Central memory CD4-positive, alpha-beta T cell (primary cell): ENCODE measurements at places on chromosomes 12 and 14.

DNA sequence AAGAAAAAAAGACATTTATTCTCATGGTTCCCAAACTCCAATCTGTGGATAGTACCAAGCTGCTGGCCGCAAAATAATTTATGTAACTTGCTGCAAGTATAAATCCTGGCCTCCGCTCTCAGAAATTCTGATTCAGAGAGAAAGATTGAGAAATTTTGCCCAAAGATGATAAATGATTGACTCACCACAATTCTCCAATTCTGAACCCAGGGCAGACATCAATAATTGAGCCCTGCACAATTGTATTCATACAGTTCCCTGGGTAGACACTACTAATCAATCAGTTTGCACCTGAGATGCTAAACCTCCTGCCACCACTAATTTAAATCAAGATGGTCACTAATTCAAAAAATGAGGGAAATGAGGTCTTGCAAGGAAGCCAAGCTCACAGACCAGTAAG lies 38.2 kb downstream of the TRPV4 start:
- no peak for DNase-seq

GRCh38 chr12:116773276-116773731 lies 35.2 kb downstream of the RNFT2 start:
- DNase-seq, result no peak

GRCh38 chr14:73472185-73473114 lies 14.1 kb upstream of the NUMB start:
- peak; percentile 48 for DNase-seq

DNA sequence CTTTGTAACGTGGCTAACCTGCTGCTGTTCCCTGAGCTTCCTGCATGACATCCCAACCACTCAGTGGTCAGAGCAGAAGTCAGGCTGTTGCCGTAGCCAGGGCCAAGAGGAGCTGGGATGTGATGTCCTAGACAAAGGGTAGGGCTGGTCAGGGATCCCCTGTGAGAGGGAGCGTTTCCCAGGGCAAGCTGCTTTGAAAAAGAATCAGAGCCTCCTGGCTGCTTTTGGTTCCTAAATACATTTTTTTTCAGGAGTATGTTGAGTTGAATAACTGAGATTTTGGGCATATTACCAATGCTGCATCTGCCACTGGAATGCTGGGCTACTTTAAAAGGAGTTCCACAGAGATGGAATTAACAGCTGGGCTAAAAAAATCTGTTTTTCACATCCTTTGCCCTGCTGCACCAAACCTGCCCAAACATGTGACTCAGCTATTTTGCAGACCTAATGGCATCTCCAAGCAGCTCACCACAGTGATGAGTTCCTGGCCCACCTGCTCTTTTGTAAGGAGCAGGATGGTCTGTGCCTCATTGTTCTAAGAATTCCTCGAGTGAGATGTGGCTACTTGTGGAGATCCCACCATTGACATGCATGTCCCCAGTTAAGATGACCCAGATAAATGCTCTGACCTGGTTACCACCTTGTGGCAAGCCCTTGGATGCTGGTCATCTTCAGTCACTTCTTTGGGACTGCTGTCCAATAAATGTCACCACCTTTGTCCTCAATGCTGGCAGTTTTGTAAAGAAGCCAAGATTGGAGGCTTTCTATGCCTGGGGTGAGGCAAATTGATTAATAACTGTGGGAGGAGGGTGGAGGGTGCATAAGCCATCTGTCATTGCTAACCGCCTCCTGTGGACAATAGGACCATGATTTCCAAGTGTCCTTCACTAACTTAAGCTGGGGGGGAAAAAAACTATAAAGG lies 24.1 kb downstream of the ANKRD13A start:
- no peak for DNase-seq

- DNase-seq, result peak; percentile 82
Measured at GRCh38 chr12:6423267-6424007, 21.3 kb upstream of the CD27 start.

- DNase-seq, result no peak
Measured at GRCh38 chr14:93838238-93838637, 50.0 kb upstream of the PRIMA1 start.

DNA sequence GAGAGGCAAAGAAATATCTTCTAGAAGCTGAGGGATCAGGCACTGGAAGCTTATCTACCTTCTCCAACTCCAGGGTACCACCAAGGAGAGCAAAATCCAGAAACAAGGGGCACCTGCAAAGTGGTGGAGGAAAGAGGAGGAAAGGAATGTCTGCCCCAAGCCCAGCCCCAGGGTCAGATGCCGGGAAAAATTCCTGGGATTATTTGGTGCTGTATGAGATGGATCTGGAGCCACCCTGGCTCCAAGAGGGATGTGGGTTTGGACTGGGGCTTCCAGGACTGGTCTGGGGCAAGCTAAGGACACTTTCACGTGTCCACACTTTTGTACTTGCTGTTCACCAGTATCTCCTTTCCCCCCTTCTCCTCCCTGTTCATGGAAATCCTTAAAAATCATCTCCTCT lies 69.8 kb downstream of the DPF3 start:
- no peak for DNase-seq

- no peak for DNase-seq
Measured at GRCh38 chr14:75342762-75343599, 64.4 kb downstream of the FOS start.

DNA sequence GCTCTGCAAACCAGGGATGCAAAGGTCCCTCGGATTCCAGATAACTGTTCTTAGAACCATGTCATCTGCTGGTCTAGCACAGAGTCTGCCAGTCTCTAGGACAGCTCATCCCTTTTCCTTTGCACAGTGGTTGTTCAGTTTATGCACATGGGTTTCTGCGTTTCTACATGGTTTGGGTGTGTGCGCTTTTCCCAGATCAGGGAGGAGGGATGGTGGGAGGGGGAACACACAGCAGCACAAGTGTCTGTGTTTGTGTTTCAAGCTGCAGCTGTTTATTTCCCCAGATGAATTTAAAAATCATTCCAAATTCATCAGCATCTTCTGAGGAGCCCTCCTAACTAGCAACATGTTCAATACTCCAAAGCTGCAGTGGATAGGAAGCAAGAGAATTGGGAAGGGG lies 45.4 kb downstream of the ANO2 start:
- no peak for DNase-seq

- DNase-seq, result no peak
Measured at GRCh38 chr12:13576935-13577500, 380.5 kb downstream of the EMP1 start.

DNA sequence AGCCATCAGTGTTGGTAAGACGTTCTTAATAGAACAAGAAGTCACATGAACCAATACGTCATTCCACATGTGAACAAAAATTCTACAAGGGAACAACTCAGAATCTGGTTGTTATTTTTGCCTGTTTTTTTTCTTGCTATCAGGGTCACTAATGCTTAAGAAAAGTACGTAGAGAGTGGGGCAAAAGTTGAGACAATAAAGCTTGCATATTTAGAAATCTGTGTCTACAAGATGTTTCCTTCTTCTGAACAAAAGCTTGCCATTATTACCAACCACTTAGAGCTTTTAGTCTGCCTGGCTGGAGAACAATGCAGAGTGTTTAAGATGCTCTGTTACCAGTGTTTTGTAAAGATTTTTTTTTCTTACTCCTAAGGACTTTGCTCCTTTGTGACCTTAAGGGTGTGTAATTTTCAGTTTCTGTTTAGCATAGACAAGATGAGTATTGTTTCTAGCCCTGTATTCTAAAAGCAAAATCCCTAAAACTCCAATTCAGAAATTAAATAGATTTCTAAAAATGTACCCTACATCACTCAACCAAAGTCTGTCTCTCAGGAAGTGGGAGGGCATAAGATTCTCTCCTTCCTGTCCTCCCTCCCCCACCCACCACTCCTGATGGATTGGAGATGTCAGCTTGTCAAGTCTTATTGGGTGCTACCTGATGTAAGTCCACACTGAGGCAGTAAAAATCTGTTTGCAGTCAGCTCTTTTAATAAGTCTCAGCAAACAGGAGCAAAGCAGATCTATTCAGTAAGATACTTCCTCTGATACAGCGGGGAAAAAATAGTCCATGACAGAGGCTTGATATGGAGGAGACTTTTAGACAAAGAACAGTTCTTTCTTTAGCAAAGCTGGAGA lies 267.6 kb downstream of the GRIN2B start:
- no peak for DNase-seq

DNA sequence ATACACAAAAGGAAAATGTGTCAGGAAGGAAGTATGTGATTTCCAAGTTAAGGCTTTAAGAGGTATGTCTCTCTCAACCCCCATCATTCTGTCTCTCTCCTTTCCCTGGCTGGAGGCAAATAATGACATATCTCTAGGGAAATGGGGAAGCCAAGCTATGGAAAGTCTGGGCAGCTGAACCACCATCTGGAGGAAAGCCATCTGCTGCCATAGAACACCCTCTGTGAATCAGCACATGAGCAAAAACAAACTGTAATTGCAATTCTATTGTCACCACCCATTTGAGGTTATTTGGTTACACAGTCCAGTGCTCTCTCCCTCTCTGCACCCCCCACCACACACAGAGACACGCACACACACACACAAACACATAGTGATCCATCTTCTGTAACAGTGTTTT lies 766.2 kb downstream of the FLRT2 start:
- DNase-seq, result no peak

DNA sequence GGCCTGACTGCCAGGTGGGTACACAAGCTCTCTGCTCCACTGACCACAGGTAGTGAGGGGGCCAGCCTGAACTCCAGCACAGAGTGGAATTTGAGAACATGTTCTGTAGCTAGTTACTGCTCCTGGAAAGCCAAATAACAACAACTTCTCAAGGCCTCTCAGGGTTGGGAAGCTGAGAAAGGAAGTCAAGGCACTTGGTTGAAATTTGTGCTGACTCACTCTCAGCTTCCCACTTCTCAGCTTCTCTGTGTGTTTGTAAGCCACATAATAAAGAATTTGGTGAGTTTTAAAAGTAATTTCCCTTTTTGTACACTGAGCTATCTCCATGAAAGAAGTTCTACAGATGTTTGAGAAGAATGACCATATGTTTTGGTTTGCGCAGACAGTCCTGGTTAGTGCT lies 234.9 kb downstream of the KTN1 start:
- no peak for DNase-seq

DNA sequence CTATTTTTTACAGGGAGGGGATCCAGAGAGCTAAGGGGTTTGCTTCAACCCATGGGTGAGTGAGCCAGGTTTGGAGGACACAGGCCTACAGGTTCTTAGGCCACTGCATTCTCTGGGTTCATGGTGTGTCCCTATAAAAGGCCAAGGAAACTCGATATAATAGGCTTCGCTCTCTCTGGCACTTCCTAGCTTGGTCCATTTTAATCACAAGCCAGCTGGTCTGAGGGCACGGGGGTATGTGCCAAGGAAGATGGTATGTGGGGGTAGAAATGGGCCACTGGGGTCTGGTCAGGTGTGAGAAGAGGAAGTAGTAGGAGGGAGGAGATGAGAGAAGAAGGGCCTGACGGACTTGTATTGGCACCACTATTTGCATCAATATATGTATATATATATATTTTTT lies 4.9 kb downstream of the ETV6 start:
- no peak for DNase-seq

DNA sequence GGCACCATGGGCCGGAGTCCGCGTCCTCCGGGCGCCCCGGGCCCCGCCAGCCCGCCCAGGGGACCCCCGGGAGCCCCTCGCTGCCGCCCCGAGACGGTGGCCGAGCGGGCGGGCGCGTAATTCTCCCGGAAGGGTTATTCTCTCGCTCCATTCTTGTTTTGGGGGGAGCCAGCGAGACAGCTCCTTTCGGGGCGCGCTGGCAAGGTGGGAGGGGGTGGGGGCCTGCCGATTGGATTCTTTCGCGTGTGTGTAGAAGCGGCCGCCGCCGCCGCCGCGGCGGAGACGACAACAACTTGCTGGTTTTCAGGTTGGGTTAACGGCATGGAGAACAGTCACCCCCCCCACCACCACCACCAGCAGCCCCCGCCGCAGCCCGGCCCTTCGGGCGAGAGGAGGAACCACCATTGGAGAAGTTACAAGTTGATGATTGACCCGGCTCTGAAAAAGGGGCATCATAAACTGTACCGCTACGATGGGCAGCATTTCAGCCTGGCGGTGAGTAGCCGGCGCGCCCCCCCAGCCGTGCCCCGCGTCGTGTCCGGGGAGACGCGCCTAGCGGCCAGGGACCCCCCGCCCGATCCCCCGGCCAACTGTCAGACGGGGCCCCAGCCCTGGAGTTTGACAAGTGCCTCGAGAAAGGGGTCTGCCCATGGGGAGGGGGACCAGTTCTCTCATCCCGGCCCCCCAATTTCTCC lies 755 bp downstream of the SETD1B start:
- peak; percentile 57 for DNase-seq

- no peak for DNase-seq
Measured at GRCh38 chr14:23556700-23557440, 799 bp downstream of the THTPA start.

GRCh38 chr12:131754184-131754583 lies 43.3 kb downstream of the SFSWAP start:
- no peak for DNase-seq

DNA sequence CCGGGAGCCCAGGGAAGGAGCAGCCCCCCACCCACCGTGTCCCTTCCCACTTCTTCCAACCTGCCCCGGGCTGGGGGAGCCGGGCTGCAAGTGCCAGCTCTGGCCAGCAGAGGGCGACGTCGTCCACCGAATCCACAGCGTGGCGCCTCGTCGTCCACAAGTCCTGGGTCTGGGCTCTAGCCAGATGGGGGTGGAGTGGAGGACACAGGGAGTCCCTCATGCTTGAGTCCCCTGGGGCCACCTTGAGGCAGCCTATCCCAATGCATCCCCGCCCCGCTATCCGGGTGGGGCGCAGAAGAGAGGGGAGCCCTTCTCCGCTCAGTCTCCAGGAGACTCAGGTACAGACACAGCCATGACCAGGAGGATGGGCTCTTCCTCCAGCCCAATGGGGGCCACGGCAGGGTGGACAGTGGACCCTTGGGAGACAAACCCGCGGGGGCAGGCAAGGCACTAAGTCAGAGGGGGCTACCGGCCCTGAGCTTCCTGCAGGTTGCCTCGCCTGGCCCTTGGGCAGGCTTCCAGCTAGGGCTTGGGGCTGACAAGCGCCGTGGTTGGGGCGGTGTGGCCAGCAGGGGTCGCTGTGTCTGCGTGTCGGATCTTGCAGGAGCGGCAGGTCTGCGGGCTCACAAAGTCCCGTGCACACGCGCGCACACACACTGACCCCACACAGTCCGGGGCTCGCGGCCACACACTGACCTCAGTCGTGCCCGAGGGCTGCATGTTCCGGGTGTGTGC lies 5.5 kb downstream of the AQP5 start:
- DNase-seq, result peak; percentile 85

- DNase-seq, result no peak
Measured at GRCh38 chr14:39398382-39398781, 33.9 kb downstream of the FBXO33 start.

DNA sequence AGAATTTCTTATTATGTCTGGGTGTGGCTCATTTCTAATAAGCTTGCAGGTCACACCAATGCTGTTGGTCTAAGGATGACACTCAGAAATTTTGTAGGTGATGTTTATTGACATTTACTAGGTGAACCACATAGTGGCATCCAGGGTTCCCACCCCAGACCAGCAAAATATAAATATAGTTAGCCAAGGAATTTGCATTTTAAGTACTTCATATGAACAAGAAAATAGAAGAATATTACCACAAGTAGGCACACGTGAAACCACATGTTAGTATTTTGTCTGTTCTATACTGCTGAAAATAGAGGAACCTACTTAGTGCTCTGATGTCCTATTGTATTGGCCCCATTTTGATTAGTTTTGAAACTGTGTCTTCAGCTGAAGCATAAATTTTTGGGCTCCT lies 71.1 kb downstream of the USP15 start:
- no peak for DNase-seq
